CD4-positive, alpha-beta T cell treated with Interferon alpha-2 for 1 hour (primary cell): ENCODE measurements at places on chromosomes 5 and 9.

- DNase-seq: no peak
These were observed 126.9 kb downstream of the PAPPA start for GRCh38 chr9:116280529-116280928.

GRCh38 chr5:1568201-1568979 lies 44.6 kb upstream of the LPCAT1 start:
- no peak for DNase-seq

DNA sequence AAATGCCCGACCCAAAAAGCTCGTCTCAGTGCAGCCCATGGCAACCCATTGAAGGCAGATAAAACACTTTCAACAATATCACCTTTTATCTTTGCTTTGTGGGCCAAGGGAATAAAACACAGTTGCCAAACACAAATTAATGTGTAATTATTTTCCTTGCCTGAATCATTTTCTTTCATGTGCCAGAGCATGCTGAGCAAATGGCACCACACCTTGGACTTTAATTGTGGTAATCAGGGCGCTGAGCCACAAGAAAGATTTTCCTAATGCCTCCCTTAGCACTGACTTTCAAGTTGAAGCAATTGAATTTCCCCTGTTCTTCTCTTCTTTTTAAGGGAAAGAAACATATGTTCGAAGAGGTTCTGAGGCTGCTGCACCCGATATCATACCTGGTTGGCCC lies 297.1 kb upstream of the MSX2 start:
- DNase-seq: no peak

GRCh38 chr9:114694719-114695269 lies 12.8 kb upstream of the TEX48 start:
- no peak for DNase-seq

- DNase-seq: no peak
These were observed 952.2 kb upstream of the WWC1 start for GRCh38 chr5:167339205-167339604.

- DNase-seq: no peak
These were observed 1.2 kb downstream of the PDLIM7 start for GRCh38 chr5:177496070-177496726.

GRCh38 chr5:93513298-93513697 lies 67.7 kb downstream of the NR2F1-AS1 start:
- DNase-seq: no peak

- DNase-seq: no peak
These were observed 20.2 kb downstream of the EXD3 start for GRCh38 chr9:137402746-137403145.

DNA sequence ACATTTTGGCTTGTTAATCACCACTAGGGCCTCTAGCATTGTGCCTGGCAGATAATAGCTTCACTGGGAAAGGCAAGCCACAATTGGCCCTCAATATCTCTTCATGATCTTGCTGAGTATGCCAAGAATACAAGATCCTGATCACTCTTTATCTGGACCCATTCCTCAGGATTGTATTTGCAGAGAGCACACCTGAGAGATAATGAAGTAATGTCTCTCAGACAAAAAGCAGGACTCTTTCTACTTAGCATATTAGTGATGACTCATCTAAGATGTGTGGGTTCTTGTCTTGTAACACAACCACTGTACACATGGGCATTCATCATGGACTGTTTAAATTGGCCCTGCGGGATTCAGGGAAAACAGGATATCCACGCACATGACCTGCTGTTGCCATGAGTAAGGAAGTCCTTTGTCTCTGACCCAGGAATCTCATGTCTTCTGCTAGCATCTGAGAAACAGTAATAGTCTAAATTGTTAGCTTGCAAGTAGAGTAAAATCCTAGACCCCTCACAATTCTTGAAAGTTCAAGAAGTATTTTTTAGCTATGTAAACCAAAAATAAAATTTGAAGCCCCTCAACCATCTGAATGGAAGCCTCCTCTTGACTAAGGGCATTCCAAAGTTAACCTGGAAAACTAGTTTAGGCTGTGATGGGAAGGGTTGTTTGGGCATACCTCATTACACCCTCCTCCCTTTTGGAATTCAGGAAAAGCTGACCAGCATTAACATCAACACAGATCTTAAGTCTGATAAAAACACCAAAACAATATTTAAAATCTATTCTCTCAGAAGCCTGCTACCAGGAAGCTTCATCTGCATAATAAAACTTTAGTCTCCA lies 28.0 kb upstream of the NFIL3 start:
- DNase-seq: no peak

GRCh38 chr5:6472792-6473191 lies 24.1 kb downstream of the UBE2QL1 start:
- no peak for DNase-seq

- no peak for DNase-seq
These were observed 29.2 kb upstream of the SEMA4D start for GRCh38 chr9:89527084-89527483.

- DNase-seq: no peak
These were observed 72.8 kb upstream of the IFNK start for GRCh38 chr9:27451207-27451797.

DNA sequence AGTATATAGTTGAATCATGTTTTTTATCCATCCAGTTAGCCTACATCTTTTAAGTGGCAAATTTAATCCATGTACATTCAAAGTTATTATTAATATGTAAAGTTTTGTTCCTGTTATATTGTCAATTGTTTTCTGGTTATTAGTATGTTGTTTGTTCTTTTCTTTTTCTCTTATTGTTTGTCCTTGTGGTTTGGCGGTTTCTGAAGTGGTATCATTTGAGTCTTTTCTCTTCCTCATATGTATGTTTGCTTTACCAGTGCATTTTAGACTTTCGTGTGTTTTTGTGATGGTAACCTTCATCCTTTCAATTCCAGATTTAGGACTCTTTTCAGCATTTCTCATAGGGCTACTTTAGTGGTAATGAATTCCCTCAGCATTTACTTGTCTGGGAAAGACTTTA lies 130.4 kb upstream of the RFX3 start:
- no peak for DNase-seq

- peak; percentile 28 for DNase-seq
These were observed 632 bp downstream of the UBAP1 start for GRCh38 chr9:34179213-34180136.

DNA sequence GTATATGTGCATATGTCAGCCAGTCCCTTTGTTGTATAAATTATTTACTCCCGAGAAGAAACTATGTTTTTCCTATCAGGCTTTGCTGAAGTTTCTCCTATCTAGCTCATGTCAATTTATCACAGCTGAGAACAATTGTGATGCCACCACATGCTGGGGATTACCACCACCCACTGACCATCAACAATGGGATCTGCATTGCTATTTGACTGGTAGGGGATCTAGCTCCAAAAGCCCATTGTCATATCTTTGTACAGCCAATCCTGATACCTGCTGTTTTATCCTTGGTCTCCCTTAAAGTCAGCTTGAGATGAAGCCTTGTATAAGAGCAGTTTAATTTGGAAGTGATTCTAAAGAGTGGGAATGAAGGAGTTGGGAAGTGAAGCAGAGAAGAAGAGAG lies 53.9 kb upstream of the KCNN2 start:
- DNase-seq: no peak

DNA sequence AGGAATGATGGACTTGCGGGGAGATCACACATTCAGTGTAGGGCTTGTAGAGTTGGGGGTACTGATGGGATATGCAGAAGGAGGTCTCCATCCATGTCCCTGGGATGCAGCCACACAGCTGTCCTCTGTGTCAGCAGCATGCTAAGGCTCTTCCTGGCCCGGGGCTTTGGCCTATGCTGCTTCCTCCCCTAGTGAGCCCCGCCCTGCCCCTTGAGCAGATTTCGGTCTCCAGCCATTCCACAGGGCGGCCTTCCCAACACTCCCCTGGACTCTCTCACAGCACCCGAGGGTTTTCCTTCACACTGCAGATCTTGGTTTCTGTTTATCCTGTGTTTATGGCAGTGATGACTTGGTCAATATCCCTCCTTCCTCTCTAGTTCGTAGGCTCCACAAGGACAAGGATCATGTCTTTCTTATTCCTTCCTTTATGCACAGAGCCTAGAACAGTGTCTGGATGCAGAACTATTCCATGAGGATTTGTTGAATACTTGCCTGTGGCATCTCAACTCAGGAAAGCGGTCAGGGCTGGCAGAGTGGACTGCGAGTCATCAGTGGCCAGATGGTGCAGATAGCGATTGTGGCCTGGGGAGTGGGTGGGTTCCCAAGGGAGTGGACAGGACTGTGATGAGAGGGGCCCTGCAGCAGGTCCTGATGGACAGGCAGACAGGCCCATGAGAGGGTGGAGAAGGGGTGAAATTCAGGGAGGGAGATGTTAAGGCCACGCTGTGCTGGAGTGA lies 114.2 kb downstream of the RGS3 start:
- DNase-seq: no peak
